ENCODE measurements at places on chromosomes 3 and 15.
A peak's percentile ranks its signal among the peaks of the same experiment; 100 is the strongest.

DNA sequence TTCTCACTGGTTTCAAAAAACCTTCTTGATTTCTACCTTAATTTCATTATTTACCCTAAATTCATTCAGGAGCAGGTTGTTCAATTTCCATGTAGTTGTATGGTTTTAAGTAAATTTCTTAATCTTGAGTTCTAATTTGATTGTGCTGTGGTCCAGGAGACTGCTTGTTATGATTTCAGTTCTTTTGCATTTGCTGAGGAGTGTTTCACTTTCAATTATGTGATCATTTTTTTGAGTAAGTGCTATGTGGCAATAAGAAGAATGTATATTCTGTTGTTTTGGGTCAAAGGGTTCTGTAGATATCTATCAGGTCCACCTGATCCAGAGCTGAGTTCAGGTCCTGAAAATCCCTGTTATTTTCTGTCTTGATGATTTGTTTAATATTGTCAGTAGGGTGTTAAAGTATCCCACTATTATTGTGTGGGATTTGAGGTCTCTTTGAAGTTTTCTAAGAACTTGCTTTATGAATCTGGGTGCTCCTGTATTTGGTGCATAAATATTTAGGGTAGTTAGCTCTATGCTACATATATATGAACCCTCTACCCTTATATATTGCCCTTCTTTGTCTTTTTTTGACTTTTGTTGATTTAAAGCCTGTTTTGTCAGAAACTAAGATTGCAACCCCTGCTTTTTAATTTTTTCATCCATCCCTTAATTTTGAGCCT lies 158.4 kb upstream of the TPRG1 start:
- DNase-seq = no peak

DNA sequence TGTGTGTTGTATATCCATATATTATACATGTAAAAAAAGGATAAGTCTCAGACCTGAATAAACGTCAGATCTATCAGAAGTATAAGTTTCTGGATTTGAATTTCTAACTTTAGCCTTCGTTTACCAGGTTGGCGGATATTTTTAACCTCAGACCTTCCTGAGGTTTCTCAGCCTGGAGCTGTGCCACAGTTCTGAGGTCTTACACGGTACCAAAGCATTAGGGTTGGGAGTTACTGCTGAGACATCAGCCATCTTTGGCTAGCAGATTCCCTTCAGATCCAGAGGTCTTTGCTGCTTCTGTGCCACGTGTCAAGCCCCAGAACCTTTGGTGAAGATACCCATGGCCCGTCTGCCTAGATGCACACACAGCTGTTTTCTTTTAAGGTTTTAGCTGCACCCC lies 84.7 kb downstream of the PPP2R3A start:
- no peak for DNase-seq

DNA sequence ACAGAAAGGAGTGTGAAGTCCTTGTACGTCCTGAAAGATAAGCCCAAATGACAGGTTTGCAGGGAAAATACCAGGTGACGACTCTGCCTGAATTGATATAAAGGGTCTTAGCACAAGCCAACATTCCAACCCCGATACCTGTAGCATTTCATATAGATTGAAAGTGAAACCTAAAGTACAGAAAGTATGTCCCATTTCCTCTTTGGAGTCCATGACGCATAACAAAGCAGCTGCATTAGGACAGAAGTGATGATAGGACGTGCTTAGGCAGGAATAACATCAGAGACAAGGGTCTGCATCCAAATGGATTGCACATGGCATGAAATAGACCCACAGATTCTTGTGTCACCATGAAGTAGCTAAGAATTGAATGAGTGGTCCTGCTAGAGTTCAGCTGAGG lies 187.0 kb upstream of the ROBO1 start:
- no peak for DNase-seq

GRCh38 chr15:95698230-95698629 lies 632.3 kb upstream of the NR2F2 start:
- DNase-seq = no peak

GRCh38 chr3:124895756-124896155 lies 8.6 kb upstream of the ITGB5 start:
- DNase-seq = no peak

DNA sequence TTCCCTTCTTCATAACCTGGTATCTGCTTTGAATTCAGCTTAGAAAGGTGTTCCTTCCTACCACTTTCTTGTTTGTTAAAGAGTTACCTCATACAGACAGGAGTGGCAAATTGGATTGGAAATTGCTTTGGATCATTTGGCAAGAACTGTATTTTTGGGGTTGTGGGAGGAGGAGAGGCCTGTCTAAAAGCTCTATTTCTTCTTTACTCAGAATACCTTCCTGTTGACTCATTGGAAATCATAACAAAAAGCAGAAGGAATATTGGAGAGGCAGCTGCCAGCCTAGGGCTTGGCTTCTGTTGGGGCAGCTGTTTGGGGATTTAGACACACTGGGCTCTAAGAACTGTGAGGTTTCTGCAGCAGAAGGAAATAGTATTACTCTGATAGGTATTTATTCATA lies 14.2 kb downstream of the IQGAP1 start:
- peak; percentile 92 for DNase-seq

DNA sequence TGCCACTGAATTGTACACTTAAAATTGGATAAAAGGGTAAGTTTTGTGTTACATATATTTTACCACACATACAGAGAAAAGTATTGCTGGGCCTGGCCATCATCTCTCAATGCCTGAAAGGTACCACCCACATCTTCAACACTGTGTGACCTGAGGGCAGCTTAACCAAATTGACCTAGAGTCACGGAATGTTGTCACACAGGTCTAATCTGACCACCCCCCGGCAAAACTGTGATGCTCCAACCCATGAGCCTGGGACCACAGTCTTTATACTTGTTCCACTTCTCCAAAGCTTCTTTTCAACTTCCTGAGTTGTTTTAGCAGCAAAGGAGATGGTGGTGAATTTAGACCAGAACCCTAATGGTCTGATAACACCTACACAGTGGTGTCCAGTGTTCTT lies 210.3 kb upstream of the TPM1 start:
- DNase-seq = no peak

DNA sequence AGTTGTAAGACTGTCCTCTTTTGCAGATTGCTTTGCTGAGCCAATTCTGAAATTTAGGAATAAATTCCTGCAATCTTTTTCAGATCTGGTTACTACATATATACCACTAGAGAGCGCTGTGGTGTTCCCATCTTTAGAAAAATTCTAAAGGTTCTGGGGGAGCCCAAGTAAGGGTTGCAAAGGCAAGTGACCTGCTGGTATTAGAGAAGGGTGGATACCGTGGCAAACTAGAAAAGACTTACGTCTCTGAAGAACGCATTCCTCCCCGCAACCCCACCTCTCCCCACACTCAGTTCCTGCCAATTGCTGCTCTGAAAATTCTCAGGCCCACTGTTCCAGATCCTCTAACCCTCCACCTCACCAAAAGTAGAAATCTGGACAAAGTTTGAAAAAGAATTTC lies 48.5 kb downstream of the EFHB start:
- peak; percentile 82 for DNase-seq

DNA sequence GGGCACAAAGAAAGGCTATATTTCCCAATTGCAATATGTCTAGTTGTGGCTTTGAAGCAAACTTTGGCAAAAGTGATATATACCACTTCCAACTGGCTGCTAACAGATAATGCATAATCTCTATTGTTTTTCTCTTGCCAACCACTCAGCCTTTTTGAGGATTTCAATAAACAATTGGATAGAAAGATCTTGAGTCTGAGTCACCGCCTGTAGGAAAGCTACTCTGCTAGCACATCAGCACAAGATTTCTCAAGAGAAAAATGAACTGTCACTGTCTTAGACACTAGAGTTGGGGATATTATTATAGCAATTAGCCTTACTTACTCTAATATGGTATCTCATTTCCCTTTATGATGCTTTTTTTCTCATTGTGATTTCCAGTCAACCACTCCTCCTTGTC lies 119.7 kb downstream of the SST start:
- no peak for DNase-seq

DNA sequence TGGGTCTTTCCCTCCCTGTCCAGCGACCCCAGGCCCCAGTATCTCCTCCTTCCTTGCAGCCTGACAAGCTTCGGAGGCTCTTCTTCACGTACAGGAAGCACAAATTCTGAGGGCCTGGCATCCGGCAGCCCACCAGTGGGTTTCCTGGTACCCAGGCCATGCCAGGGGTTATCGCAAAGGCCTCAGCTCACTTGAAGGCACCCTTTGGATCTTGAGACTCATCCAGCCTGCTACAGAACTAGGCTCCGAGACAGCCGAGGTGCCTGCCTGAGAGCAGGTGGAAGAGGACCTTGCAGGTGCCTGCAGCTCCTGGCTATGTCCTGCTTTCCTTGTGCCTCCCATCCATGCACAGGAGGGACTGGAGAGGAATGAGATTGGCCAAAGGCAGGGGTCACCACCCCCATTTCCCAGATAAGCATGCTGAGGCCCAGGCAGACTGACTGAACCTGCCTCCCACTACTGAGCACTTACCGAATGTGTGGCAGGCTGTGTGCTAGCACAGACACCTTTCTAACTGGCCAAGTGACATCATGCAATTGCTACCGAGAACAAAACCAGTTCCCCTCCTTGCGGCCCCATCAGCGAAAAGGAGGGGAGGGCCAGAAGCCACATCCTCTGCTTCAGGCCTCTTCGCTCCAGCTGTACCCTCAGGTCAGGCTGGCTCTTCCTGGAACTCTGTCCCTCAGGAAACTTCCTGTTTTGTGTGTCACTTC lies 11.2 kb downstream of the SH2D7 start:
- DNase-seq = no peak

DNA sequence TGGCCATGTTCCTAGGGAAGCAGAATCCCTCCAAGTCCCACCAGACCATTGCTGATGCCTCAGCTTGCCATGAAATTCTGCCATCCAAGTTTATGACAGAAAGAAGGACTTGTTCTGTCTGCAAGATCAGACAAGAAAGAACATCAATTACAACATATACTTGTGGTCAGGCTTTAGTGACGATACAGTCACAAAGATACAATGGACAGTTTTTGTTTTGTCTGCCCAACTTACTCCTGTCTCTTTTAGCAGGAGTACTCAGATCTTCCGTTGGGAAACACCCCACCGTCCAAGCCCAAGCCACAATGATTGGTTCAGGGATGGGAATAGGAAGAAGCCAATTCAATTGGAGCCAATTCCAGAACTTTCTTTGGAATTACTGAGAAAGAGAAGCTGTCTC lies 15.7 kb downstream of the KLHL6 start:
- no peak for DNase-seq

GRCh38 chr3:117141812-117142211 lies 432.2 kb downstream of the TUSC7 start:
- no peak for DNase-seq

DNA sequence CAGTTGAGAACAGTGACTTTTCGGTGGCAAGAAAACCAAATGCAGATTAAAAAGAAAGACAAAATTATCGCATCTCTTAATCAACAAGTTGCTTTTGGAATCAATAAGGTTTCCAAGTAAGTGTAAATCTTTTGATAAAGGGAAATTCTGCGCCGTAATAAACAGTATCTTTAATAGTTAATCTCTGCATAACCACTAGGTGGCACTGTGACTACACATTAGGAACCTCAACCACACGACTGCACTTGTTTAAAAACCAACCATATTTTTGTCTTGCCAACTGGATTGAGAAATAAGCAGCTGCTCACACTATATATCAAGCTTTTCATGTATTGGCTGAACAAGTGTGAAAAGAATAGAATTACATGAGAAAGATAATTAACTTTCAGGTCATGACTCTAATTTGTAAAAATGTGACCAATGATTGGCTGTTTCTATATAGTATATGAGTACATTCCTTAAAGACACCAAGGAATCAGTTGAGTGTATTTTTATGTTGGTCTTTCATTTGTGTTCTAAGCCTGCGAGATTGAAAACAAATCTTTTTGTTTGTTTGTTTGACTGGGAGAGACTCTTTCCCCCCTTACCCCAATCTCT lies 72.7 kb downstream of the DZIP3 start:
- DNase-seq = peak; percentile 92

GRCh38 chr15:44666210-44667038 lies 3.0 kb upstream of the SPG11 start:
- DNase-seq = no peak

GRCh38 chr3:191715585-191715984 lies 254.6 kb downstream of the PYDC2 start:
- no peak for DNase-seq

DNA sequence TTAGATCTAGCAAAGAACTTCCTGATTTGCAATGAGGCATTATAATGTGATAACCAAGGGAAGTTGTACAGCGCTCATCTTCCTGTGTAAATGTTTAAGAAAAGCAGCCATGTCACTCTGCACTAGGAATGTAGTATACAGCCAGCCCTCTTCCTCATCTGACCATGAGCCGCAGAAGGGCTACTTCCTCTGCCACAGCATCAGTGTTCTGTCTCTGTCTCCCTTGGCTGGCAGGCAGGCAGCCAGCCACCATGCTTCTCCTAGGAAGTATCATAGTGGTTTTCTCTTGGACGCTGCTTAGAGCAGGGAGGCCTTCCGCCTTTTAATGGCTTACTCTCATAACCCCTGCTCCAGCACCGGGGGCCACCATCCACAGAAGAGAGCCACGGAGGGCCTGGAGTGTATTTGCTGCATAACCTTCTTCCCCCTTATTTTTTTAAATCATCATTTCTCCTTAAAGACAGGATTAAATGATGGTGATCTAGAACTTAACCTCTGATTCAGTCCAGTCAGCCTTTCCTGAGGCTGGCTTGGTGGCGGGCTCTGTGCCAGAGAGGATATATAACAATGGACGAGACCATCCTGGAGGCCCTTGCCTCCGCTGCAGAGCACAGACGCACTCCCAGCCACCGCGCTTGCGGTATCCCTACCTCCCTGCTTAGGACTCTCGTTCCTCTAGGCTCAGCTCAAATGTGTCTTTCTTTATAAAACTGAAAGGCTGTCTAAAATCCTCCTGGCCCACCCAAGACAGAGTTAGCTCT lies 57.3 kb upstream of the PLXNA1 start:
- DNase-seq = no peak

DNA sequence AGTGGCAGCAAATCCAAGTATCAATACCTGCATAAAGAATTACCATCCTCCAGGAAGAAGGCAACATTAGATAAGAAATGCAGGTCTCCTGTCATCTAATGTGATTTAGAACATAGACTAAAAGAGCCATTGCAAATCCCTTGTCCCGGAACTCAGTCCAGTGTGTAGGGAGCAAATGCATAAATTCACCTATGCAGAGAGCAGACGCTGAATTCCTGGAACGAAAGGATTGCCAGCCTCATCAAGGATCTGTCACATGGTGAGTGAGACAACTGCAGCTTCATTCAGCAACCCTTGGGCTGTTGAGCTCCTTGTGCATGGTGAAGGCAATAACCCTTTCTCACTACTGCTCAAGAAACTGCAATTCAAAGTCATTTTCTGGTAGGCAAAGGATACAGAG lies 696.8 kb upstream of the CFAP20DC start:
- DNase-seq = no peak

- peak; percentile 80 for DNase-seq
Measured at GRCh38 chr3:54999159-54999558, 71.3 kb upstream of the LRTM1 start.

GRCh38 chr3:111846039-111846438 lies 13.0 kb upstream of the PHLDB2 start:
- DNase-seq = peak; percentile 43

All from adipocyte (in vitro differentiated cells).